ENCODE measurements at places on chromosomes 7 and 10.

DNA sequence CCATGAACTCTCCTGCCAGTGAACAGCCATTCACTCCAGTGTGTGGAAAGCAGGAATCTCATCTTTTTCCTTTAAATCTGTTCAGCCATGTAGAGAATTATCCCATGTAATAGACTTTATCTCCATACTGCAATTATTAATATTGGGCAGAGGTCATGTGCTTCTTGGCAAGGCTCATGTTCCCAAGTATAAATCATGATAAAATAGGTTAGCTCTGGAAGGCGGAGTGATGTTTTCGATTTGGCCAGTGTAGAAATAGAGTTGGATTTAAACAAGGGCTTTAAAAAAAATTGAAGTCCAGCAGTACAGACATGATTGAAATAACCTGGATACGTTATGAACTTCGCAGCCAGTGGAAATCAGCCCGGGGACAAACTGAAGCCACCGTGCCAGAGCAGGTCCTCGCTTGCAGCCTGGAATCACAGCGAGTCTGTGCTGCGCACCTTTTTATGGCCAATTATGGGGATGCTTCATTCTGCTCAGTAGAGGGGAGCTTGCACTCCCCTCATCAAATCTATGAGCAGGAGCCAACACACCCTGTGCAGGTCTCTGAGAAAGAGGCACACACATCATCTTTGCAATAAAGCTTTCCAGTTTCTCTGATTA, 654.0 kb upstream of the MKI67 start:
- no peak for DNase-seq

- no peak for DNase-seq
Observed at GRCh38 chr7:17907014-17907413, 33.3 kb downstream of the SNX13 start.

DNA sequence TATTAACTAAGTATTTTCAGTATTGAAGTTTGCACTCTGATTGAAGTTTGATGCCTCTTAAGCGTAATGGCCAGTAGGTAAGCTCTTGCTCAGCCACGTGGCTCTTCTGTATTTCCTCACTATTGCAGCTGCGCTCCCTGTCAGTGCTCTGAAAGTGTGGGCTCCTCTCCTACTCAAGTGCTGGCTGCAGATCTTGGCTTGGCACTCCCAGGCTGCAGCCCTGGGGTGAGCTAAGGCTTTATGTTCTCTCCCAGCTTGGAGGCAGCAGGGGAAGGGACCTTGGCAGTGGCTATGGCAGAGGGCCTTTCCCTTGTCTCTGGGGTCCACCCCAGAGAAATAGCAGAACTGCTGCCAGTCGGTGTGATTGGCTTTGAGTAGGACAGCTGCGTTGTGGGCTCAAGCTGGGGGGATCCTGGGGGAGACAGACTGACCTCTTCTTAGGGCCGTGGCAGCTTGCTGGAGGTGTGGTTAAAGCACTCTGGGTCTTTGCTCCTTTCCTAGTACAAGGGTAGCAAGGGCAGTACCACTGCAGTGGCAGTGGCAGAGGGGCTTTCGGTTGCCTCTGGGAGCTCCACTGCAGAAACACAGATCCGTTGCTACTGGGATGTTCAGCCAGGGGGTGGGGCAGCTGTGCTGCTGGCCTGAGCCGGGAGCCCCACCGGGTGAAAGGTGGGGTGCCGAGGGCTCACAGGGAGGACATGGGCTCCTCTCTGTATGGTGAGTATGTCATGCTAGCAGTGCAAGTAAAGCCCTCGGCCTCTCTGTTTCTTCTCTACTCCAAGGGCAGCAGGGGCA, 100.5 kb downstream of the GLCCI1 start:
- no peak for DNase-seq

DNA sequence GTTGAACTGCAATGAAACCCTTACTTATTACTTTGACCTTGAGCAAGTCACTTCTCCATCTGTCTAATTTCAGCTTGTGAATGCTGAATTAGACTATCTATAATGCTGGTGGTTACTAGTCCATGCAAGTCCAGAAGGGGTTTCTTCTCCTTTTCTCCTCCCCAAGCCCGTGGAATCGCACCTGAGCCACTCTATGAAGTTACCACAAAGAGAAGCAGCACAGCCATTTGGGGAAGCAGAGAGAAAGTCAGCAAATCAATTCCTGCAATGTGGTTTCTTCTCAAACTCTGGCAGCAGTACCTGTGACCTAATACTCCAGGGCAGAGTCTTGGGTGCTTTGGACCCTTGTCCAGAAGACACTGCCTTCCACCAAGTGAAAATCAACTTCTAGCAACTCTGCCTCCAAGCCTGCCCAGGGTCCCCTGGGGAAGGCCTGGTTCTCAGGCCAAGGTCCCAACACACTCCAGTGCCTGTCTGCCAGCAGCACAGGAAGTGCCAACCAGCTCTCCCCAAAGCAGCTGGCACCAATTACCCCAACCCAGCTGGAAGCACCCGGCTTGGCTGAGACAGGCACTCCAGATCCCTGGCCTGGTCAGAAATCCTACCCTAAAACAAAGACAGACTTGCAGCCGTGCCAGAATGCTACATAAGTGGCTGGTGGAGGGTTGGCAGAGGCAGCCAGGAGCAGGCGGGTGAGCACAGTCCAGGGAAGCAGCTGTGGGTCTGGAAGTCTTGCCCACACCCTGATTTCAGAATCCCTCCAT, 200.3 kb downstream of the LSM5 start:
- DNase-seq, result no peak

GRCh38 chr10:59433720-59434428, 71.5 kb upstream of the FAM13C start:
- DNase-seq, result no peak

DNA sequence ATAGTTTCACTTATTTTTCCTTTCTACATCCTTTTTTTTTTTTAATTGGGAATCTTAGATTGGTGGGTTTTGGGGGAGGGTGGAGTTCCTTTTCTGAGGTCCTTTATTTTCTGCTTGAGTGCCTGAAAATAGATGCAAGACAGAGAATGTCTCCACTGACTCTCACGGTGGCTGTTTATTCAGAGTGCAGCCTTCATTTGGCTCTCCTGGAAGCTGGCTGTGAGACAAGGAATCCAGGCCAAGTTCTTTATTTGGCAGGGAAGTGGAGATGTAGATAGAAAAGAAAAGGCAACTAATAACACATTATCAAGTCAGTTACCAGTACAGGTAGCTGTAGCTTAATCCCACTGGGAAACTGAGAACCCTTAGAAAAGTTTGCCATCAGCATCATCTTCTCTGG, 118.6 kb downstream of the CNTNAP2 start:
- DNase-seq, result no peak

DNA sequence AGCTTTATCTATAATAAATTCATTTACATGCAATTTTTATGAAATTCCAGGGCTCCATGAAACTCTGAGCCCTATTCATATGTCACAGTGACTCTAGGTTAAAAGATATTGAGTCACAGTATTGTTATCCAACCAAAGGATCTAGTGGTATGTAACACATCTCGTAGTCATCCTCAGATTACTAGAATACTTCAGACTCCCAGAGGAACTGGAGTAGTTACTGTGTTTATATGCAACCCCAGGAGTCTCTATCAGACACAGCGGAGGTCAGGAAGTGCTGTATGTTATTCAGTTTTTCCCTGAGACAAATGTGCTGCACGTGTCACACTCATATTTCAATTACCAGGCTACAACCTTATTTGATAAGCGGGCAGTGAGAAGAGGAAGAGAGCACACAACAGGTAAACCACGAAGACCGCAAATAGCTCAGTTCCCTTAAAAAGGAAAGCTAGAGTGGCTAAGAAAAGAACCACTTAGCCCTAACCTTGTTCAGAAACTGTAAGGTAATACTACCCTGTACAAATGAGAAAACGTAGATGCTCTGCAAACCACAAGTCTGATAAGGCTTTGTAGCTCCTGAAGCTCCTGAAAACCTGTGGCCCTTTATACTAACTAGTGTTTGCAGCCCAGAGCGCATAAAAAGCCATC, 114.0 kb upstream of the CNTNAP2 start:
- no peak for DNase-seq

DNA sequence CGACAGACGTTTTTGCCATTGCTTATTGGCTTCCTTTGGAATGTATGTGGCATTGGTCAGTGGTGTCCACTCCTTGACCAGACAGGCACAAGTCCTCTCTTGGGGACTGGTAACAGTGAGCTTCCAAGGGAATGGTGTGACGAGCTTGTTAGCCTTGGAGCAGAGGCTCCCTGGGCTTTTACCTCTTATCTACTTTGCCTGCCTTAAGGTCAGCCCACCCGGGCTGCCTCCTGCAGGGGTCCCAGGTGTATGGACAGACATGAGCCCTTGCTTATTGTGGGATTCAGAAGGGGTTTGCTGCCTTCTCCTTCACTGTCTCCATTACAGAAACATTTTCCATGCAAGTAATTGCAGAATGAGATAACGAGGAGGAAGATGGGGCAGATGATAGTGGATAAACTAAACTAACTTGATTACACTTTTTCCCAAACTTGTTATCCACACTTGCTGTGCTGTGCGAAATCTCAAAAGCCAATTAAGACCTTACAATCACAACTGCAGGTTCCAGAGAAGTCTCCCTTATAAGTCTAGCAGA, 29.7 kb downstream of the PLPP4 start:
- no peak for DNase-seq
